ENCODE measurements at places on chromosomes 5 and 9.

DNA sequence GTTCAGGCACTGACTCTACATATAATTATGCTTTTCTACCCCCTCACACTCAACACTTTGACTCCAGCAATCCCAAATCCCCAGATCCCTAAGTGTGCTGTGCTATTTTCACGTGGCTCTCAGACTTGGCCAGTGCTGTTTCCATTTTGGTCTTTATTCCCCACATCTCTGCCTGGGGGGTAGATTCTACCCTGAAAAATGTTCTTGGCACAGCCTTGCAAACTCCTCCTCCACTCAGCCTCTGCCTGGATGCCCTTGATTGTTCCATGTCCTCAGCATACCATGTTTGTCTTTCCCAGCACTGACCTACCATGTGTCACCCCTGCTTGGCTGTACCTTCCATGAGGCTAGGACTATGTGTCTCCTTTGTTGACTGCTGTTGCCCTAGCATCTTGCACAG lies 43.0 kb downstream of the FXN start:
- DNase-seq = no peak

DNA sequence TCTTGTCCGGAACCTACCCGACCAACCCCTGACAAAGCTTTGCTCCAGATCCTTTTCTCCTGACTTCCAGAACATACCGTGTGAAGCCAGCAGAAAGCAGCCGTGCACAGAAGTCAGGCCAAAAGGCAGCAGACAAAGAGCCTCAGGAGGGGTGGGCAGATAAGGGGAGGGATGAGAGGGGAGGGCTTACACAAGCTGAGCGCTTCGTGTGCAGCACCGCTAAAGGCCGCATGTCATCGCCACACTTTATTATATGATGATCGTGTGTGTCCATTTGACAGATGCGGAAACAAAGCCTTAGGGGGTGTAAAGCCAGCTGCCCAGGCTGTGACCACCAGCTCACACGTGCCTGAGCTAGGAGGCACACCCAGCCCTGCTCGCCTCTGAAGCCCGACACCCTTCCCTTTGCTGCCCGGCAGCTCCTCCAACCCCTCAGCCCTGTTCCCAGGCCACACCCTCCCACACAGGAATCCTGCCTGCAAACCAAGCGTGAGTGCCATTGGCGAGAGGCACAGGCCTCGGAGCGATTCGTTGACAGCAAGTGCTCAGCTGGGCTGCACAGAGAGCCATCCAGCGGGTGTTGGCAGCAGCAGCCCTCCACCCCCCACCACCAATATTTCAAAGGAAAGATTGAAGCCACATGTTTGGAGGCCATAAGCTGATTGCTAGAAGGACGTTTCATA lies 170.5 kb upstream of the SMIM23 start:
- no peak for DNase-seq

- DNase-seq = no peak
Measured at GRCh38 chr5:10735569-10736276, 25.3 kb downstream of the DAP start.

- no peak for DNase-seq
Measured at GRCh38 chr5:54835647-54836046, 149.7 kb downstream of the ESM1 start.

DNA sequence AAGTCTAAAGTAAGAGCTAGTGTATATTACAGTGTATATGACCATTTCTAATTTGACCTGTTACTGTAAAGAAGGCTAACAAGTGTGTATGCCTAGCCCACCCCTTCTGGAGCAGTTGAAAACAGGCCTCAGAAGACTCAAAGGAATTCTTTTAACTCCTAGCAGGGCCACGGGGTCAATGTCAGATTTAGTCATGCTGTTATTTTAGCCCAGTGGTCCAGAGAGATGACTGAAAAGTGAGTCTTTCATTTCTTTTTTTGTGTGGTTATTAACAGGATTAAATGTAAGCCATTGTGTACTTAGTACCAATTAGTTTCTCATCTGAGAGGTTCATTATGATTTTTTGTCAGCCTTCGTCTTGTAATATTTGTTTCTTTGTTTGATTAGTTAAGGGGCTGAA lies 24.4 kb downstream of the ZCCHC7 start:
- DNase-seq = no peak

DNA sequence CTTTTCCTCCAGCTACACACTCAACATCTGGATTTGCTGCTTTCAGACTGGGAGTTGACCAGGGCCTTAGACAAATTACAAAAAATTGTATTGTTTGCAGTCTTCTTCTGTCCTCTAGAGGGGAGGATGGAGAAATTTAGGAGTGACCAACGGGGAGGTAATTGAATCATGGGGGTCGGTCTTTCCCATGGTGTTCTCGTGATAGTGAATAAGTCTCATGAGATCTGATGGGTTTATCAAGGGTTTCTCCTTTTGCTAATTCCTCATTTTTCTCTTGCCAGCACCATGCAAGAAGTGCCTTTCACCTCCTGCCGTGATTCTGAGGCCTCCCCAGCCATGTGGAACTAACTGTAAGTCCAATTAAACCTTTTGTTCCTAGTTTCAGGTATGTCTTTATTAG lies 4.2 kb downstream of the IFNA8 start:
- DNase-seq = no peak

DNA sequence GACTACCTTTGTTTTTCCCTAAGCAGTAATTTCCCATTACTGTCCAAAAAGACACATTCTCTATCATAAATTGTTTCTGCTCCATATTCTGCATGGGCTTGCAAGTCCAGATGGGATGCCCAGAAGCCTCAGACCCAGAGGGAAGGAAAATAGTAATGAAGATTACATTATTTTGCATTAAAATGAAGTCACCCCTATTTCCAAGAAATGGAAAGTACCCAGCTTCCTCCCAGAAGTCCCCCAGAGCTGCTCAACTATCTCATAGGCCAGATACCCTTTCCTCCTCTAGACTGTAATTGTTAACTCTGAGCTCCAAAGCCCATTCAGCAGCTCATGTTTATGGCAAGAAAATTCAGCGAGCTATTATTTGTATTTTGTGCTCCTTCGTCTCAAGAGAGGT lies 159.5 kb downstream of the GLIS3 start:
- no peak for DNase-seq

GRCh38 chr5:3303777-3304176 lies 291.9 kb upstream of the IRX1 start:
- no peak for DNase-seq

GRCh38 chr5:143025971-143026370 lies 255.8 kb downstream of the ARHGAP26 start:
- no peak for DNase-seq

DNA sequence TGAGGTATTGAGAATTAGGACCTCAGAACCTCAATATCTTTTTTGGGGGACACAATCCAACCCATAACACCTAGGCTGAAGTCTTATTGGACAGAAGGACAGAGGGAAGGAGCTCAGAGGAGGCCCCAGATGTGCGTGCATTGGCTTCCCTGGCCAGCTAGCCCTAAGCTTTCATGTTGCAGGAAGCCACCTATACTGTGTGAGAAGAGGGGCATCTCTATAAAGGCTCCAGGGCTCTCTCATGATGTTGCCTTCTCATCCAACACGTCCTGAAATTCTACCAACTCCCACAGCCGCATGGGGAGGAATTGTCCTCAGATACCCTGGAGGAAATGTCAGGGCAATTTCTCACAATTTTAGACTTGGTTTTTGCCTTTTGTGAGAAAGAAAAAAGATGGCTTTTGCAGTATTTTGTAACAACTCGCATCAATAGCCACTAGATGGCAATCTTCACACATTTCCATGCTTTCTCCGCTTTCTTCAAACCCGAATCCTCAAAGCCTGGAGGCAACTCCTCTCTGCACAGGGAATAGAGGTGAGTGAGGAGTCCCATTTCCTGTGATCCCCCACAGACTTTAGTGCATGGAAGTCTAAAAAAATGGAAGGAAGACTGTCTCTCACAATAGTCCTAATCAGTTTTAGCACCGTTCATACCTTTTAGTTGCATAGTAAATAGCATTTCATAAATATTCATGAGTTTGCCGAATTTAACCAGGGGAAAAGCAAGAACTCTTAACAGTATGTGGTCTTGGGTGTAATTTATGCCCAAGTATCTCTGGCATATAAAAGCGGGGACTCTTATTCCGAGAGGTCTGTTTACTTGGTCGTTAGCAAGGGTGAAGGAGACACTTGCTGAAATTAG lies 7.4 kb upstream of the PPP3R2 start:
- no peak for DNase-seq

DNA sequence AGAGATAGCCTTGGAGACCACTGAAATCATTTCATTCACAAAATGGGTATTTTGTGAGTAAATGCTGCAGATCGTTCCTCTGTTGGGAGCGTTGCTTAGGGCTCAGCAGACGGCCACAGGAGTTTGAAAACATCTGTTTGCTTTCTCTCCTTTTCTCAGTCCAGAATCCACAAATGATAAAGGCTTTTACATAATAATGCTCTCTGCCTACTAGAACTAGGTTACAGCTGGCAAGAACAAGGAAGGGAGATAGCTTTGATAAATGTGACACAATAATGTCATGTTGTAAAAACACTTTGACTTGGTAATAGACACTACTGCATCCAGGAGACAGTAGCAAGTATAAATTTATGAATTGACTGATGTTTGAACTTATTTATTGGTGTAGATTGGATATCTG lies 1072.4 kb upstream of the CDH6 start:
- no peak for DNase-seq

DNA sequence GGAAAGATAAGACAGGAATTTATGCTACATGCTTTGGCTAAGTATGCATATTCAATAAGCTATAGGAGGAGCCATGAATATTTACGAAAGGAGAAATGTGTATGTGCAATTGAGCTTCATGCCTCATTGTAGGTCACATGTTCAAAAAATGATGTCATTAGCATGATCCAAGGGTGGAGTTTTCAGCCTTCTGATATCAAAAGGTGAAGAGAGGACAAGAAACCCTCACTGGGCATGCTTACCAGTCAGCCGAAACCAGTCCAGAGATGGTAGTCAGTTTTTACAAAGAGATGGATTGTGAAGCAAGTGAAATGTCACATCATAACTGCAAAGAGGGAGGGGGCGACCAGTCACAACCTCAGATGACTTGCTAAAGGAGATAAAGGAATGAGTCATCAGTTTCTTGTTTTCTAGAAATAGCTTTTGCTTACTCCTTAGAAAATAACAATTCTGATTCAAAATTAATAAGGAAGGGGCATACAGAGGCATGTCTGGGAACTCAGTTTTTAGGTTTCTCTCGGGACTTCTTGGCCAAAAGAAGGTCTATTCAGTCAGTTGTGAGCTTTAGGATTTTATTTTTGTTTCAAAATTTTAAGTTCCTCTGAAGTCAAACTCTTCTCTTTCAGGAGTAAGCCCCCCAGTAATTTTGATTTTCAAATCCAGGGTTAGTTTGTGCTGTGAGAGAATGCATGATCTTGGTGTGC lies 1067.8 kb upstream of the EDIL3 start:
- DNase-seq = no peak

DNA sequence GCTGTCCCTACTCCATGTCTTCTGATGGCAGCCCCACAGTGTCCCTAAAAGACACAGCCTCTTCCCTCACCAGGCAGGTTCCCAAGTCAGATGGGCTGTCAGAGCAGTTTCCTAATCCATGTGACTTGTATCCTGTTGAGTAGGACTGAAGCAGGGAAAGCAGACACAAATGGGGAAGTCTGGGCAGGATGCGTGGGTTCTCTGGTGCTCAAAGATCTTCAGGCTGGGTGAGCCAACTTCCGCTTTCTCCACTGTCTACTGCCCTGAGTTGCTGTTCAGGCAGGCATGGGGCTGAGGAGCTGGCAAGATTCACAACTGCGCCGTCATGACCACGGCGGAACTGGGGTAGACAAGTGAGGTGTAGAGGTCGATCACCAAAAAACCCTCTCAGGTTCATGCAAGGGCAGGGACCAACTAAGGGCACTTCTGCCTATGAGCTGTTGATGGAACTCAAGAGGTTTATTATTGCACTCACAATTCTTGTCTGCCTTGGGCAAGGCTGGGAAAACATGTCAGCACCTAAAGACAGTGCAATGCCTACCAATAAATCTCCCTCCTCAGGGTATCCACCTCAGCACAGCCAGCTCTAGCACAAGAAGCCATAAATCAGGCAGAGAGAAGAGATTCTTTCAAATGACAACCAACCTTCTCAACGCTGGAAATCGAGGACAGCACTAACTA lies 83.4 kb downstream of the RAPGEF1 start:
- DNase-seq = peak; percentile 44

GRCh38 chr5:178207183-178207916 lies 3.0 kb downstream of the HNRNPAB start:
- DNase-seq = no peak

DNA sequence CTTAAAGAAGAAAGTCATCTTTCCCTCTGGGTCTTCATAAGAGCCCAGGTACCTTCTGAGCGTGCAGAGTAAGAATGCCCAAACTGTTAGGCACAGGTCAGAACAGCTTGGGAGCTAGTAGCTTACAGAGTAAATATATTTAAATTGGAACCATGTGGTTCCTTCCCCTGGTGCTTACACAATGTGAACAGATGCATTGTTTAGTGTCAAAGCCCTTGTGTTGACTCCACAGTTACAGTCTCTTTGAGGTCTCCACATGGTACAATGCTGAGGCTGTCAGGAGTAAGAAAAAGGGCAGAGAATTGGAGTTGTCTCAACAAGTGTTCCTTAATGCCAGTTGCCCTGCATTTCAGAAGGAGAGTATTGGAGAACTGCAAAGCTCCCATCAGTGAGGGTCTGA lies 188.5 kb downstream of the PAPPA start:
- DNase-seq = no peak

DNA sequence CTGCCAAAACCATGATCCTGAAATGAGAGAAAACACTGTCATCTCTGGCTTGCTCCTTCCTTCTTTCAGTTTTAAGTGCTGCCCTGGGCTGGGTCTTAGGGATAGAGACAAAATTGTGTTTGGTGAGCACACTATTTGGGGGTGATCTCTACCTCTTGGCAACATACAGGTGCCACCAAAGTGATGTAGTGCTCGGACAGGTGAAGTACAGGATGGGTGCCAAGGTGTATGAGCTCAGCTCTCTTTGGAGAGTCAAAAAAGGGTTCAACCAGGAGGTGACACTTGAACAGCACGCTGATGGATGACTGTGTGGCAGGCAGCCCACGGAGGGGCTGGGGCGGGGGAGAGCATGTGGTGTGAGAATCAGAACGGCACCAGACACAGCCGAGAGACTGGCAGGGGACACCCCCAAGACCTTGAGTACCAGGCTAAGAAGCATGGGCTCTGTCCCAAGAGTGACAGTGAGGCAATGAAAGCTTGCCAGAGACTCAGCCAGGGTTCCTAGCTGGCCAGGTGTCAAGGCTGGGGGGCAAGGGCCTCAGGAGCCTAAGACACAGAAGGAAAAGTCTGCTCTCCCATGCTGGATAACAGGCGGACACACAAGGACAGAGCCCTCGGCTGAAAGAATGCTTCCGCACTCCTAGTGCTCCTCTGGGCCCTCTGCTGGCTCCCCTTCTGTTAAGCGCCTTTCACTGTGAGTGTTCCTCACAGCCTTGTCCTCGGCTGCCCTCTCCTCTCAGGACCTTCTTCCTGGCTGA lies 2.5 kb downstream of the NHP2 start:
- no peak for DNase-seq

- no peak for DNase-seq
Measured at GRCh38 chr9:137064027-137064879, 6.1 kb downstream of the SAPCD2 start.

DNA sequence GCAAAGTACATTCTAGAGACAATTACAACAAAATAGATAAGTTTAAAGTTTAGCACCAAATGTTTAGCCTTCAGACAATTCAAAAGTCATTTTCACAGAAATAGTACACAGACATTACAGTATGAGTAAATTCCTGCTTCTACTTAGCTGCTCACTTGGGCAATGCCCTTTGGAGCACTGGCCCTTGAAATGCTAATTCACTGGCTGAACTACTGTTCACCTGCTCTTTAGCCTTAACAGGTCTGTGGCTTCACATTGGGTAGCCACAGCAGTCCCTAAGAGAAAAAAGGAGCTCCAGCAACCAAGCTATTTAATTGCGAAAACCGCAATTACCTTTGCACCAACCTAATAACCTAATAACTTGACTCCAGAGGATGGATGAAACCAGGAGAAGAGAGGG lies 916.2 kb upstream of the DMAC1 start:
- DNase-seq = no peak
